ENCODE measurements at places on chromosomes 1 and 21. TPM values are rescaled to one million over a fixed set of nuclear protein-coding genes. Genes with fewer than 3 reads are reported as not detected.

- no peak for DNase-seq
Measured at GRCh38 chr1:52706941-52707926, 9.1 kb upstream of the COA7 start.

- no peak for DNase-seq
Measured at GRCh38 chr1:207058878-207059867, 6.1 kb downstream of the PFKFB2 start.

- no peak for DNase-seq
Measured at GRCh38 chr1:206679738-206680211, 4.9 kb upstream of the MAPKAPK2 start.

GPR161 gene
- 13.9 TPM for total RNA-seq
